ENCODE measurements at places on chromosomes 16 and 17.

DNA sequence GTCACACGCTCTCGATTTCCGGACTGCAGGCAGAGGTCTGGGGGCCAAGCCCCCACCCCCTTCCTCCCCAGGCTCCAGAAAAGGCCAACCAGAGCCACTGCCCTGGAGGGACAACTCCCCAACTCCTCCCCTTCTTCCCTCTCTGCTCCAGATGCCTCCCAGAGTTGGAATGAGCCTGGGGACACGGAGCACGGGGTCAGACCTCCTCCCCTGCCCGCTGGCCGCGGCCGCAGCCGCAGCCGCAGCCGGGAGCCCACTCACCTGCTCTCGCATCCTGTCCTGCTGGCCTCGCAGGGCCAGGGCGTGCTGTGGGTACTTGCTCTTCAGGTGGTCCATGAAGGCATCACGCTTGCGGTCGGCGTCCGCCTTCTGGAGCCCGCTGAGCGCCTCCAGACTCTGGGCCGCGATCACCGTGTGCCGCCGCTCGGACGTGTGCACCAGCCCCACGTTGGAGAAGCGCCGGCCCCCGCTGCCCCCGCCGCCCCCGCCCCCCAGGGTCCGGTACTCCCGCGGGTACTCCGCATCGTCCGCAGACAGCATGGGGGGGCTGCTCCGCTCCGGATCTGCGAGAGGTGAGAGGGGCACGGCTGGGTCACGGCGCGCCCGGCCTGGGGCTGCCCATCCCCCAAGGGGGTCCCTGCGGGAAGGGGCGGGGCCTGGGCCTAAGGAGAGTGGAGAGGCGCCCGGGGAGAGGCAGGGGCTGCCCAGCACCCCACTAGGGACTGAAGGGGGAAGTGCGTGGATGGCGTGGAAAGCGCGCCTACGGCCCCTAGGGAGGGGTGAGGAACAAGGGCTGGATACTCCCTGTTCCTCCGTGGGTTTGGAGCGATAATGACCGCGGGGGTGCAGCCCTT lies 27.3 kb downstream of the SRCIN1 start:
- no peak for DNase-seq

DNA sequence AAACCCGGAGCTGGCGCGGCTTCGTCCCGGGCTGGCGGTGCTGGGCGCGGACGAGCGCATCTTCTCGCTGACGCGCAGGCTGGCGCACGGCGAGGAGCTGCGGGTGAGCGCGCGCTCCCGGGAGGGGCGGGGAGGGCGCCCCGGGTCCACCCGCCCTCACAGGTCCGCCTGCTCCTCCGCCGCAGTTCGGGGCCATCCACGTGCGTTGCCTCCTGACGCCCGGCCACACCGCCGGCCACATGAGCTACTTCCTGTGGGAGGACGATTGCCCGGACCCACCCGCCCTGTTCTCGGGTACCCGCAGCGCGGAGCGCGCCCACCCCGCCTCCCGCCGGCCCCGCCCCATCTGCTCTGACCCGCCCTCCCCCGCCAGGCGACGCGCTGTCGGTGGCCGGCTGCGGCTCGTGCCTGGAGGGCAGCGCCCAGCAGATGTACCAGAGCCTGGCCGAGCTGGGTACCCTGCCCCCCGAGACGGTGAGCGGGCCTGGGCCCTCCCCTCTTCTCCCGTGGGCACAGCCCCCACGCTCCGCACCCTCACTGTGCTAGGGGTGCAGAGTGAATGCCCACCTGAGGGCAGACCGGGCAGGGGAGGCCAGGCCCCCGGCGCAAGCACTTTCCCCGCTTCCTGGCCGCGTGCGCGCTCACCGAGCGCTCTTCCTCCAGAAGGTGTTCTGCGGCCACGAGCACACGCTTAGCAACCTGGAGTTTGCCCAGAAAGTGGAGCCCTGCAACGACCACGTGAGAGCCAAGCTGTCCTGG lies 1.4 kb downstream of the HAGHL start:
- peak; percentile 61 for DNase-seq

DNA sequence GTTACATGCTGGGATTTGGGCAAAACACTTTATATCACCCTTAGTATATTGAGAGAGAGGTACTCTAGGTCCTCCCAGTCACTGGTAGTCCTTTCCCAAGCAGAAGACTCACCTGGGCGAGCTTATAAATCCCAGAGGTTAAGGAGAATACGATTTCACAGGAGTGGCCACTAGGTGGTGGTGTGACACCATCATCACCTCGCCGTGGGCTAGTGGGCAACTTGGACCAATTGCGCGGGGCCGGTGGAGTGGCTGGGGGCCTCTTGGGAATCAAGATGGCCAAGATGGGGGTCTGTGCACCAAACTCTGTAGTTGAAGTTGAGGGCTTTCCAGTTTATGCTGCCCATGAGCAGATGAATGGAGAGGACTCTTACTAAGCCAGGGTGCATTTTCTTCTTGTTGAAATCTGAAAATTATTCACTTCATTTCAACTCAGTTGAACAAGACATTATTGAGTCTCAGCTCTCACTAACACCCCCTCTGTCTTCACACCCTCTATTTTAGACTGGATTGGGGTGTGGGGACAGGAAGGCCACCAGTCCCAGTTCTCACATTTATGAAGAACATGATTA lies 38.2 kb upstream of the PIRT start:
- no peak for DNase-seq

GRCh38 chr16:11395008-11395948 lies 50.0 kb downstream of the RMI2 start:
- no peak for DNase-seq

- no peak for DNase-seq
Measured at GRCh38 chr17:62749926-62750325, 58.2 kb downstream of the MARCHF10 start.

DNA sequence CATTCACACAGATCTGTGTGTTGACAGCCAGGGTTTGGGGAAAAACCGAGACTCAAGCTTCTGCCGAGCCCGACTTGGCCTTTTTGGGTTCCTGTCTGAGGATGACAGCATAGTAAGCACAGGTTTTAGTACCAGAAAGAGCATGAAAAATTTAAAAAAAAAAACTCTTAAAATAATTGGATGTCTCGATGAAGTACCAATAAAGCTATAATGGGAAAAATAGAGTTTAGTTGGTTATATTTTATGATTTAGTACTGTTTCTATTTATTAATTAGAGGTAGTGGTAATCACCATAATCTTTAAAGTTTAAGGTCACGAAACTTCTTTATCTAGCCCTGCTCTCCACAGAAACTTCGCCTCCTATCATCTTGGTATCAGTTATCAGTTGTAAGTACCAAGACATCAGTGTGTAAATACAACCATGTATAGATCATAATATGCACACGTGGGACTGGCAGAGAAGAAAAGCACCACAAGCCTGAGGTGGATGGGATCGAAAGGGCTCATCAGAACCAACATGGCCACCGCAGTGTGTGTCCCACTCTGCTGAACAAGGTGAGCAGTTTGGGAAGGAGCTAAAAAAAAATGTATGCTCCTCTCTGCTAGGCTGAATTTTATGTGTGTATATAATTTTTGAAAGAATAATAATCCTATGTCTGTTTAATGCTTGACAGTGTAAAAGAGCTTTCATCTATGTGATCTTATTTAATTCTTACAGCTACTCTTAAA lies 14.4 kb upstream of the EEF2K start:
- DNase-seq = peak; percentile 33

- DNase-seq = no peak
Measured at GRCh38 chr16:7426161-7426560, 93.5 kb downstream of the RBFOX1 start.

DNA sequence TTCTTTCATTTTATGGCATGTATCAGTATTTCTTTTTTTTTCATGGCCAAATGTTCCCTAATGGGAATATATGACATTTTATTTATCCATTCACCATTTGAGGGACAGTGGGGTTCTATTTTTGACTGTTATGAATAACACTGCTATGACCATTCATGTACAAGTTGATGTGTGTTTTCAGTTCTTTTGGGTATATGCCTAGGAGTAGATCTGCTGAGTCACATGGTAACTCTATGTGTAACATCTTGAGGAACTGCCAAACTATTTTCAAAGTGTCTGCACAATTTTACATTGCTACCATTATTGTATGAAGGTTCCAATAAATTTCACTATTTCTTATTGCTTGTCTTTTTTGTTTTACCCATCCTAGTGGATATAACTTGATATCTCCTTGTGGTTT lies 223.0 kb downstream of the TANC2 start:
- DNase-seq = no peak

- no peak for DNase-seq
Measured at GRCh38 chr17:38448208-38448771, 20.0 kb downstream of the ARHGAP23 start.

- no peak for DNase-seq
Measured at GRCh38 chr16:83615141-83615952, 192.4 kb upstream of the HSBP1 start.

DNA sequence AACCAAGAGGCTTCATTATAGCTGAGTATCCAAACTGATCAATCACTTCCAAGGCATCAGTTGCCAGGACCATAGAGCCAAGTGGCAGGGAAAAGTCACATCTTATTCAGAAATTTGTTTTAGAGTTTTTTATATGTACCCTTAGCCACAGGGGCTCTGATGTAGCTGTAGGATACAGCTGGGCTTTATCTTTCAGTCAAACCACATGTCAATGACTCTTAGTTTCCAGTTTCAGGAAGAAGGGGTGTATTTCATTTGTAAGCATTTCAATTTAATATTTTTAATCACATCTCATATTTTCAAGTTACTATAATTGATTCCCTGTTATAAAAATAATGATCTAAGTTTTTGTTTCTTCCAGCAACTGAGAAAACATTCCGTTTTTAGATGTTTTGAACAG lies 2.9 kb upstream of the FLCN start:
- DNase-seq = no peak

DNA sequence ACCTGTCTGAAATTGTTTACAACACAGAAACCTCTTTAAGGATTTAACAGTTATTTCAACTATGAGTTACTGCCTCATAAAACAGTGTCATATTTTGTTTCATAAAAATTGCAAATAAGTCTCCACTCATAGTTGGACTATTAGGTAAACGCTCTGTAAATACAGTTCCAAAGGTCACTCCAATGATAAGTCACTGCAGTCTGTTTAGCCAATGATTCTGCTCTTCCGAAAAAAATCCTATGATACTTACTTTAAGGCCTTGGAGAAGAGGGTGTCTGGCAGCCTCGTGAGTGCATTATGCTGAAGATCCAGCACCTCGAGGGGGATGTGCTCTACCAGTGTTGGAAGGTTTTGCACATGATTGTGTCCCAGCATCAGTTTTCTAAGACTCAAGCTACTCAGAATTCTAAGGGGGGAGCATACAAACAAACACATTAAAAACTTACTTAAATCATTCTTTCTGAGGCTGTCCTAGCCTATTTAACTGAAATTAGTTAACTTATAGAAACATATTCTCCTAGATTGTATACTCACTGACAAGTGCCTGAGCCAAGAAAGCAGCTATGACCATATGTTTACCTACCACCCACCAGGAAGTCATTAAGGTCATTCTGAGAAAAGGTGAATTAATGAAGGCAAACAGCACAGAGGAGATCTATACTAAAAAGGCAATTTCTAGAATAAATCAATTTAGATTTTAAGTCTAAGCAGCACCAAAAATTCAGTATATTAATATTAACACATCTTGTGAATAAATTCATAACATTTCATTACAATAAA lies 41.1 kb downstream of the MARVELD3 start:
- DNase-seq = no peak

Data from activated naive CD4-positive, alpha-beta T cell treated with Interleukin-2 at 50 U/mL for 16 hours (primary cell).